ENCODE measurements at places on chromosomes 5 and 9. TPM values are rescaled to one million over a fixed set of nuclear protein-coding genes. Genes with fewer than 3 reads are reported as not detected.

NOXA1 gene
- total RNA-seq: 12.0 TPM

DNA sequence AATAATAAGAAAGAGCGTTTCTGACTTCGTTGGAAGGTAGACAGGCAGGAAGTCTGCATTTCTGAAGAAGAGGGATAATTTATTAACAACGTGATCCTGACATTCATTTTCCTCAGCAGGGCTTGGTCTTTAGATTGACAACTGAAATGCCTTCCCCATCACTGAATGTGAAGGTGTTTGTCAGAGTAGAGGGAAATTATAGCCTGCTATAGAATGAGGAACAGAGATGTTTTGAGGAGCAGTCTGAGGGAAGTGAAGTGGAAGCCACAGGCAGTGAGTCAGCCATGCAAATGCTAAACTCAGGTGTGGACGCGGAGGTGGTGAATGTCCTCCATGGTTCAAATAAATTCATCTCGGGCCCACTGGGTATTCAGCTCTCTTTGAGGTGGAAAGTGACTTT is 30.5 kb downstream of the C7 start:
- H3K4me1 ChIP-seq: no peaks in the 10 kb centered on the region
- no peak for DNase-seq
- no peak overlapping the region for H3K27ac ChIP-seq
- no peaks in the 10 kb centered on the region for H3K36me3 ChIP-seq

DNA sequence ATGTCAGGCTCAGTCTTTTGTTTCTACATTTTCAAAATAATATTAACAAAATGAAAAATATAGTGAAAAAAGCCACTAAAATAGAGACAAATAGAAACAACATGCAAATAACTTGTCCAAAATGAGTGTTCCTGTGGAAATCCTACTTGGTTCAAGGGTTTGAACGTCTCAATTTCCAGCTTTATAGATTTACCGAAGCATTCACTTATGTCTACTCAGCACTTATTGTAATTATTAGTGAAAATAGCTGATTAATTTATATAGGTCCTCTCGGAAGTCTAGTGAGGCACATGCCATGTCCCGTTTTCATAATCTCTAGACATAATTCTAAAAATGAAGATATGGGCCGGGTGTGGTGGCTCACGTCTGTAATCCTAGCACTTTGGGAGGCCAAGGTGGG is 99.9 kb upstream of the NFIB start:
- no peak overlapping the region for H3K27ac ChIP-seq
- no peak for DNase-seq
- H3K4me3 ChIP-seq: no peak overlapping the region
- no peaks in the 10 kb centered on the region for H3K36me3 ChIP-seq
- H3K4me1 ChIP-seq: no peaks in the 10 kb centered on the region

DNA sequence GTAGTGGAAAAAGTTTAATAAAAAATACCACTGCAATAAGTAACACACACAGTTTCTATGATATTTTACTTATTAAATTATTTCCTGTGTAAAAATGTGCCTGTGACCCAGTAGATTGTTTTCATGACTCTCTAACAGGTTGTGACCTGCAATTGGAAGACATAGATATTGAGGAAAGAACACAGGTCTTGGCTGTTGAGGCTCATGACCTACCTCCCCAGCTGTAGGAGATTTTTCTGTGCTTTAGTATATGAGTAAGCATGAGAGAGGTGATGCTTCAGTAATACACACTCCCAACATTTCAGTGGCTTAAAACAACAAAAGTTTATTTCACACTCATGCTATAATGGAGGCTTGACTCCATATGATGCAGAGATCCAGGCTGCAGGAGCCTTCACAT is 47.3 kb upstream of the TNC start:
- H3K27ac ChIP-seq: no peak overlapping the region
- no peaks in the 10 kb centered on the region for H3K36me3 ChIP-seq
- H3K27me3 ChIP-seq: no peaks in the 10 kb centered on the region
- no peak overlapping the region for H3K4me3 ChIP-seq

- H3K27me3 ChIP-seq: no peaks in the 10 kb centered on the region
- H3K36me3 ChIP-seq: no peaks in the 10 kb centered on the region
- peaks cover 3% of the 10 kb centered on the region for H3K4me1 ChIP-seq
- no peak overlapping the region for H3K27ac ChIP-seq
- no peak for DNase-seq
These were observed 32.1 kb downstream of the NFIB start for GRCh38 chr9:14281876-14282275.

- no peaks in the 10 kb centered on the region for H3K36me3 ChIP-seq
- no peak overlapping the region for H3K4me3 ChIP-seq
- H3K4me1 ChIP-seq: peaks cover 13% of the 10 kb centered on the region
- no peak overlapping the region for H3K27ac ChIP-seq
- peak; percentile 79 for DNase-seq
These were observed 28.5 kb downstream of the COL5A1 start for GRCh38 chr9:134670042-134670525.

DNA sequence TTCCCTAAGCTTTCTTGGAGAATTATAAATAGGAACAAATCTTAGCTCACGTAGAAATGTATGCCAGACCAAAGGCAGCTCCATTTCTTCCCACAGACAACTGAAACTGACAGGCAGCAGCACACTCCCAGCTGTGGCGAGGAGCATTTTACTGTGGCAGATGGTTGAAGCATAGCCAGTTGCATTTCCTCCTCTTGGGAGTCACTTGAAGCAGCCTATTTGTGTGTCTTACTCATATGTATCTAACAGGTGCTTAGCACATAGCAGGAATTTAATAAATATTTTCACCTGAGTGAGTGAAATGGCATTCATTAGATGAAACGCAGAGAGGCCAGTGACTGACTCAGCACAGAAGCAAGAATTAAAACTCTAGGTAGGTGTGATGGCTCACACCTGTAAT is 12.3 kb upstream of the MTMR12 start:
- H3K27me3 ChIP-seq: no peaks in the 10 kb centered on the region
- H3K4me3 ChIP-seq: no peak overlapping the region
- no peak overlapping the region for H3K27ac ChIP-seq
- H3K4me1 ChIP-seq: no peaks in the 10 kb centered on the region

GARIN3 gene
- total RNA-seq: not detected
